Activated CD8-positive, alpha-beta memory T cell treated with anti-CD3 and anti-CD28 coated beads for 1 hour (primary cell): ENCODE measurements at places on chromosomes 7 and 10.

DNA sequence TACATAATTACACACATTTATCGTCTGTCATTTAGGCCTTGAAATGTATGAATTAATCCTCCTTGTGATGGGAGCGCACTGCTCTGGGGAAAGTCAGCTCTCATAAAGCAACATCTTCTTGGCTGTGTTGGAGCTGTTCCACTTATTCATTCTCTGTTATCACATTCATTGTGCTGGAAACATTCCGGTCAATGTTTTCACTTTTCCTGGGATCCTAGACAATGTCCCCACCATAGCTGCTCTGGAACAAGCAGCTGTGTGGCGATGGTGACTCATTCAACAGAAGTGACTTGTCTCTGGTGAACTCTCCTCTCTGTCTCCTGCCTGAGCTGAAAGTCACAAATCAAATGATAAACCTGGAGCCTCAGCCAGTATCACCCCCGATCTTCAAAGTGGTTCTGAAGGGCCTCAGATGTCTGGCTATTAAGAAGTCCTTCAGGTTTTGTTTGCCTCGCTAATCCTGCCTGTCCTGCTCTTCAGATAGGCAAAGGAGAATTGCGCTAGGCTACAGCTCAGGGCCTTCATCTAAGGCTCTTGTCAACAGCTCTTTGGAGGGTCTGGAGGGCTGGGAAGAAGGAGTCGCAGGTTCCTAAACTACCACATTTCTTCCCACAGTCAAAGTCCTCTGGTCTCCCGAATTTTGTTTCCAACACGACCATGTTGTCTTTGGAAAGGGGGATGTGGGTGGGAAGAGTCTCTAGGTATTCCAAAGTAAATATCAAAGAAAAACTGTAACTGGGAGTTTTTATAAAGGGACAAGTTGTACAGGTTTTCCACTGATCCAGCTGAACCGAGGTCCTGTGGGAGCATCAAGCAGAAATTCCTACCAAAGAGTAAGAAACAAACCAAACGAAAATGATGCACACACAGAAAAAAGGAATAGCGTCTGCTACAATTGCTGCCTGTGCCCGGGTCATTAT lies 29.3 kb downstream of the KLF6 start:
- DNase-seq = no peak

- no peak for DNase-seq
These were observed 17.4 kb downstream of the CYP3A4 start for GRCh38 chr7:99766484-99767099.

DNA sequence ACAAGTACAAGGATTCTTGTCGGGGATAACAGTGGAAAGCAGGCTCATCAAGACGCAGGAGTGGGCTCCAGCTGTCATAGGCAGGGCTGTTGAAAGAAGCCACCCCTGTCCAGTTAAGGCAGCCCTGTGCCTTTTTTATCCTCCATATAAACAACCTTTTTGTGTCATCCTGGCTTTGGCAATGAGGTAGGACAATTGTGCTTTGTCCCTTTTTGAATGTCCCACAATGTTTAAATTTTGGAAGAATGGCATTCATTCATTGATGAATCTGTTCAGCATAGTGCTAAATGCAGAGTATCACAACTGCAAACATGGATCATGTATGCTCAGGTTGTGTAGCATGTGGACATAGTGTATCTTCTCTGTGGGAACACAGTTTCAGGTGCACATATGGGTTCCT lies 66.7 kb downstream of the UBE3C start:
- DNase-seq = no peak

DNA sequence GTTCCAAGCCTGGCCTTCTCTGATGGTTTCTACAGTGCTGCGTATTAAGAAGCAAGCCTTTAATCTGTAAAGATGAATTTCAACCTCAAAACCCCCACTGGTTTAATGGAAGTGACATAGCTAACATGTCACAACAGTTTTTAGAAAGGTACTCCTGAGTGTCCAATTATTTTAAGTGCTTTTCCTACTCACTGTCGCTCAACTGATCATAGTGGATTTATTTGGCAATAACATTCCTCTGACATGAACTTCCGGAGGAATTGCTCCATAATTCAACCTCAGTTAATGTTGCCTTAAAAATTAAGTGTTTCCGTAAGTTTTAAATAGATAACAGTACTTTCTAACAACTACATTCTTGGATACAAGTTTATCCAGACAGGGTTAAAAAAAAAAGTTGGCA lies 57.5 kb downstream of the AGMO start:
- DNase-seq = no peak

GRCh38 chr7:3076700-3077099 lies 33.0 kb upstream of the CARD11 start:
- DNase-seq = no peak
